ENCODE measurements at places on chromosomes 6 and 20.

DNA sequence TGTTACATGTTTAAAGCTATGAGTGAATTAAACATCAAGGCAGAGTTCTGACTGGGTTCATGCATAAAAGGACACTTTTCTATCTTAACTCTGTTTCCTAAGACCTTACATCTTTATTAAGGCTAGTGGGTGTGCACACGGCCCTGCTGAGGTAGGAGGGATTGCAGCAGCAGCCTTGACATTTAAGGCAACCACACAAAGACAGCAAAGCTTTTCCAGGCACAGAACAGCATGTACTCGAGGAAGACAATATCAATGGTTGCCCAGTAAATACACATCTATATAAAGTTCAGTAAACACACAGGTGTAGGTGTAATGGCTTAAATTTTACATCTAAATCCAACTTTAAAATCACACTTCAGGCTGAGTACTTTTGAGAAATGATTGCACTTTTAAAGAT, 79.8 kb upstream of the LOC128125822 start:
- no peak for DNase-seq

DNA sequence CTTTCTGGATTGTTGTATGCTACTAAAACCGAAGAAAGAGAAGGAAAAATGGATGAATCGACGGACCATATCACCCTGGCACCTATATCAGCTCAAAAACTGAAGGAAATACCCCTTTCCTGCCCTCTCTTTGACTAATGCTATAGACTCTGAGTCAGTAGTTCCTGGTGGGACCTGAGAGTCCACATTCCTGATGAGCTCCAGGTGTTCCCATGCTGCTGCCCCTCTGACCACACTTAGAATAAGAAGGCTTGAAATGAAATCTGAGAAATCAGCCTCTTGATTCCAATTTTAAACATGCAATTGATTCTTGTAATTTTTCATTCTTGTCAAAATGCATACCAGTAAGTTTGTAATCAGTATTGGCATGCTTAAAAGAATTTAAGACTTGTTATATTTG, 75.2 kb downstream of the PRL start:
- DNase-seq = peak; percentile 64

DNA sequence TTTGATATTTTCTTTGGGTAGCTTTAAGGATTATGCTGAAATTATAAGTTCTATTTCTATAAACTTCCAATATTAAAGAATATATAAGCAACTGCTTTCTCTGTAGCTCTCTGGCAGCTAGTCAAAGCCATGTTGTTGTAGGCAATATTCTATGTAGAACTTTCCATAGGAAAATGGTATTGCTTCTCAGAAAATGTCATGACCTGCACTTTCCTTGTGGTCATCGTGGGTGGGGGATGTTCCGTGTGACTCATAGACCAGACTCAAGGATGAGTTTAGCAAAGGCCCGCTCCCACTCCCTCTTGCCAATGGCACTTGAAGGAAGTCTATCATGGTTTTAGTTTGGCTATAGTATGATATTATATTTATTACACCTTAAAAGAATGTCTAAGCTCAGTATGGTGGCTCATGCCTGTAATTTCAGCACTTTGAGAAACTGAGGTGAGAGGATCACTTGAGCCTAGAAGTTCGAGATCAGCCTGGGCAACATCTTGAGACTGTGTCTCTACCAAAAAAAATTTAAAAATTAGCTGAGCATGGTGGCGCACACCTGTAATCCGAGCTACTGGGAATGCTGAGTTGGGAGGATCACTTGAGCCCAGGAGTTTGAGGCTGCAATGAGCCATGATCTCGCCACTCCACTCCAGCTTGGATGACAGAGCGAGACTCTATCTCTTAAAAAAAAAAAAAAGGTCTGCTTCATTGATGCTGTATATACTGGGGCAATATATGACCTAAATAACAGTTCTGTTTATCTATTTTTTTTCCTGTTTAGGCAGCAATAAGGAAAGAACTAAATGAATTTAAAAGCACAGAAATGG, 36.6 kb upstream of the LTV1 start:
- peak; percentile 28 for DNase-seq

GRCh38 chr20:16553101-16553500, 20.1 kb downstream of the KIF16B start:
- DNase-seq = no peak

- no peak for DNase-seq
These were observed 902.4 kb downstream of the TBC1D32 start for GRCh38 chr6:120431841-120432240.

- DNase-seq = no peak
These were observed 14.7 kb upstream of the PLCB4 start for GRCh38 chr20:9054176-9054575.

Measured in kidney tubule cell (primary cell).